ENCODE measurements at places on chromosomes 7 and 10.
A peak's percentile ranks its signal among the peaks of the same experiment; 100 is the strongest.

- no peak for DNase-seq
These were observed 247.4 kb downstream of the PTEN start for GRCh38 chr10:88110822-88111221.

- peak; percentile 20 for DNase-seq
These were observed 5.8 kb upstream of the JAKMIP3 start for GRCh38 chr10:132059760-132060508.

GRCh38 chr10:100359030-100359432 lies 12.0 kb downstream of the SCD start:
- no peak for DNase-seq

- no peak for DNase-seq
These were observed 872 bp upstream of the HMX2 start for GRCh38 chr10:123146894-123147634.

- DNase-seq, result no peak
These were observed 282.2 kb upstream of the GALNT17 start for GRCh38 chr7:70849580-70850235.

DNA sequence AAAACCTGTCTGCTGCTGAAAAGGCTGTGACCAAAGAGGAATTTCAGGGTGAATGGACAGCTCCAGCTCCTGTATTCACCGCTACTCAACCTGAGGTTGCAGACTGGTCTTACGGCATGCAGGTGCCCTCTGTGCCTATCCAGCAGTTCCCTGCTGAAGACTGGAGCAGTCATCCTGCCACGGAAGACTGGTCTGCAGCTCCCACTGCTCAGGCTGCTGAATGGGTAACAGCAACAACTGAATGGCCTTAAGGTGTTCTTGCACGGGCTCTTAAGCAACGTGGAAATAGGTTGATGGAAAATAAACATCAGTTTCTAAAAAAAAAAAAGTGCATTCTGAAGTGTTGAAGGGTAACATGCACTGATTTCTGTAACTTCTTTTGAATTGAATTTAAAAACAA lies 82.3 kb downstream of the DAGLB start:
- DNase-seq, result no peak

DNA sequence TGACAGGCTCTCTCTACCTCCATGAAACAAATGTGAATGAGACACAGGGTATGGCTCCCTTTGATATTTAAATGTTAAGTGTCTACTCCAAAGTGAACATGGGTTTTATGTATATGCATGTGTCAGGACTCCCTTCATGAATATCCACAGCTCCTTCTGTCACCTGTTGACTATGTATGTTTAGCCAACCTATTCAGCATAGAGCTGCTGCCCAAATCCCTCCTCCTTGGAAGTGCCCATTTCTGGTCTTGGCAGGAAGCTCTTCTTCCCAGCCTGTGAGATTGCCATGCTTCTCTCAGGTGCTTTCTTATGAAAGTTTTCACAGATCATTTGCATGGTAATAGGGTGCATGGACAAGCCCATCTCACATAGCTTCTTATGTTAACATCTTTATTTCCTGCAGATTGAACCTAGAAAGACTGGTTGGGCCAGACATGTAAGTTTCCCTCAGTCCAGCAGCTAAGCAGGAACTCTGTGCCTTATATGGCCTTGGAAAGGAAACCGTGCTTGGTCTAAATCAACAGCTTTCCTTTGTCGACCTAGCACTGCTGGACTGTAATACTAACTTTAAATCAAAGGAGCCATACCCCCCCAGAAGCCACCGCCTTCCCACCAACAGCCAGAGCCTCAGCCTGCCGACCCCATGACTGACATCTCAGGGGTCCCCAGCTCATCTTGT lies 288.9 kb downstream of the ADARB2 start:
- DNase-seq, result peak; percentile 46

GRCh38 chr10:124967255-124967654 lies 25.3 kb downstream of the ZRANB1 start:
- DNase-seq, result no peak

DNA sequence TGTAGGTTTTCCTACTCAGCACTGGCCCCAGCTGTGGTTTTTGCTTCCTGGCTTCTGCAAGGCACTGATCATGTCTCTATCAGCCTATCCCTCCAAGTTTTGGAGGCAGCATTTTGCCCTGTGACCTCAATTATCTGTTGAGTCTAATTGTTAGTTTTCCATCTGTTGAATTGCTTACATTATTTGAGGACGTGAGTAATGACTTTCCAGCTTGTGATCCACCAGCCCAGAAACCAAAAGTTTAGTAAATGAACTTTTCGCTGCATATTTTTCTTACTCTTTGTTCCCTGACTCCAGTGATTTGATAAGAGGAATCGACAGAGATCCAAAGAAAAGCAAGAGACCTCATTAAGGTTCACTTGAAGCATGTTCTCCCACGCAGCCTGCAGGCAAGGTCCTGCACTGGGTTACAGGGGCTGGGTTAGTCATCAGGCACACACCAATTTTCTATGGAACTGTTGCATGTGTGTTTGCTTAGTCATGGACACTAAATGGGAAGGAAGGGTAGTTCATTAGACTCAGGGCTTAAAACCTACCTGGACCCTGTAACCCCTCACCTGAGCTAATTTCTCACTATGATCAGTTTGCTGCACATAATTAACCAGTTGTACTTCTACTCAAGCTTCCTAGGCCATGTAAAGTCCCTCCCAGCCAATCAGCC lies 57.2 kb downstream of the AKR1E2 start:
- DNase-seq, result no peak

DNA sequence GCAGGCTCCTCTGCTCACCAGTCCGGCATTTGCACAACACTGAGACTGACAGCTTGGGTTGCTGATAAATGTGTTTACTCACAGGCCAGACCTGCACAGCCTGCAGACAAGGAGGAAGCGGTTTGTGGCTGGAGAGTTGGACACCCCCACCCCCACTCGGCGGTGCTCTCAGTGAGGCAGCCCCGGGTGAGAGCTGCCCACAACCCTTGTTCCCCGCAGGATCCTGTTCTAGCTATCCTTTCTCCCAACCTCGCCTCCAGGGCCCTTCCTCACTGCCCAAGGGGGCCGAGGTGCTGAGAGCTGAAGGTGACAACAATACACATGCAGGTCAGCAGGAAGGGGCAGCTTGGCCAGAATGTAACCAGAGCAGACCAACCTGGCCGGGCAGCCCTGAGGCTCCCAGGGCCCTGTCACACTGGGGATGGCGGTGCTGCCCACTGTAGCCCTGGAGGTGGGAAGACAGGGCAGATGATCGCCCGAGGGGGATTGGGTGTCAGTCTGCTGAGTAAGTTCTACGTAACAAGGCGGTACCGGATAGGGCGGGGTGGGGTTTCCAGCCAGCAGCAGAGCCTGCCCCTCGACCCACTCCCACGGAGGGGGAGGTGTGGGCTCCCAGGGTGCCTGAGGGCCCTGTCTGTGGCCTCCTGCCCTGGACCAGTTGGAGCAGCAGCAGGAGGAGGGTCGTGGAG lies 2.1 kb upstream of the ADAM8 start:
- DNase-seq, result no peak

DNA sequence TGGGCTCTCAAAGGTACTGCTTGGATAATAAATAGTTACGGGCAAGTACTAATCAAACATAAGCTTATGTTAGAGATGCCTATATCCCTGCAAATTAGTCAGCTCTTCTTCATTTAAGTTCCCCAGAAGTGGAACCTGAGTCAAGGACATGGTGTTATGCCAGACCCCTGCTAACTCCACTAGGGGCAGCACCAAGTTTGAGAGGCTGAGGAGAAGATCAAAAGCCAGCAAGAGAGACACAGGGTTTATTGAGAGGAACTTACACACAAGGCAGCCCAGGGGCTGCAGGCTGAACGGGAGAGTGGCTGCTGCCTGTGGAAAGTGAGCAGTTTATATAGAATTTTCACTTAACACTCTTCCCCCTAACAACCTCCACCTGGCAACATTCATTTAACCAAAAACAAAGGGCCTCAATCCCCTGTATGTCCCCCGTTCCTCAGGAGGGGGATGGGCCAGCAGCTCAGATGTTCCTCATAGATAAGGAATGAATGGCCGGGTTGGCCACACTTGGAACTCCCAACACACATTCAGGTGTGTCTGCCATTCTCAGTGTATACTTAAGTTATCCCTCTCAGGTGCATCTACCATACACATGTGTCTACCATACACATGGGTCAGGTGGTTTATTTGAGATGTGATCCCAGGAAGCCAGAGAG lies 62.6 kb upstream of the GHITM start:
- no peak for DNase-seq

DNA sequence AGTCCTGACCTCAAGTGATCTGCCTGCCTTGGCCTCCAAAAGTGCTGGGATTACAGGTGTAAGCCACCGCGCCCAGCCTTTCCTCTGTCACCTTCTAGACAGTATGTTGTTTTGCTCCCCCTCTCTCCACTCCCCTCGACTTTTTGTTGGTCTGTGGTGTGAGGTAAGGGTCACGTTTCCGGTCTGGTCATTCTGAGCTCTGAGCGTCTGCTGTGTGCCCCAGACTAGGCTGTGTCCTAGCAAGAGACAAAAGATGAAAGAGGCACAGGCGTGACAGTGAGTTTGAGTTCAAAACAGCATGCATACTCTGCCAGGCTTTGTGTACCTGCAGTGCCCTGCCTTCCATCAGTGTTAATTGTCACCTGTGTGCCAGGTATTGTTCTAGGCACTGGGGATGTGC lies 87.4 kb upstream of the PPIF start:
- no peak for DNase-seq

GRCh38 chr10:102306006-102306405 lies 60.7 kb downstream of the GBF1 start:
- no peak for DNase-seq

GRCh38 chr7:105871142-105871541 lies 5.3 kb downstream of the ATXN7L1 start:
- DNase-seq, result no peak

DNA sequence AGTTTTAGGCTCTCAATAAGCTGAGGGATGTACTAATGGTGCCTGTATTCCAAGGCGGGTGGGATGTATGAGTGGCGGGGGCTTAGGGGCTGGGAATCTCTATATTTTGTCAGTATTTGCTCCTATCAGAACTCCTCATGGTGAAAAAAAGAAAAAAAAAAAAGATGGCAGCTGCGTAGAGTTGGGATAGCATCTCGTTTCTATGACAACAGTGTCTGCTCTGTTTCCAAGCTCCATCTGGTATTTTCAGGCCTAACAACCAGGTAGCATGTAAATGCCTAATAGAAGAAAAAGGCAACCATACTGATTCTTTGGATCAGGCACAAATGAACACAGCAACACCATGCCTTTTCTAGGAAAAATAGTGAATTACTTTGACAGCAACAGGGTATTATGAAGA lies 11.7 kb upstream of the CCDC172 start:
- no peak for DNase-seq

GRCh38 chr7:106062521-106062931 lies 49.6 kb downstream of the SYPL1 start:
- DNase-seq, result no peak

DNA sequence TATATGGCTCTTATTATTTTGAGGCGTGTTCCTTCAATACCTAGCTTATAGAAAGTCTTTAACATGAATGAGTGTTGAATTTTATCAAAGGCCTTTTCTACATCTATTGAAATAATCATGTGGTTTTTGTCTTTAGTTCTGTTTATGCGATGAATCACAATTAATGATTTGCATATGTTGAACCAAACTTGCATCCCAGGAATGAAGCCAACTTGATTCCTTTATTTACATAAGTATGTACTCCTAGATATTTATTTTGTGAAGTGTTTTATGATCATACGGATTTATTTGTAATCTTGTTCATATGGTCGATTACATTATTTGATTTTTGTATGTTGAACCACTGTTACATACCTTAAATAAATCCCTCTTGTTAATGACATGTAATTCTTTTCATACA lies 244.3 kb upstream of the KCND2 start:
- peak; percentile 14 for DNase-seq

DNA sequence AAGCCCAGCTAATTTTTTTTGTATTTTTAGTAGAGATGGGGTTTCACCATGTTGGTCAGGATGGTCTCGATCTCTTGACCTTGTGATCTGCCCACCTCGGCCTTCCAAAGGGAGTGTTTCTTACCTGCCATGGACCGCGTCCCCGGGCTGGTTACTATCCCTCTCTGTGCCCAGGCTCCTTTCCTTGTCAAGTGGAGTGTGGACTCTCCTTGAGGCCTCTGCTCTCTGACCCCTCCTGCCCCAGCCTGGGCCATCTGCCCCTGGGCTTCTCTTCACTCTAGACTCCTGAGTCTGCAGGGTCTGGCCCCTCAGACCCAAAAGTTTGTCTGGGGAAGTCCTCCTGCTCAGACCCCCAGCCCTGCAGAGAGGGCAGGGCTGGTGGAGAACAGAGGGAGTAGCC lies 20.7 kb downstream of the NEURL1 start:
- DNase-seq, result no peak

DNA sequence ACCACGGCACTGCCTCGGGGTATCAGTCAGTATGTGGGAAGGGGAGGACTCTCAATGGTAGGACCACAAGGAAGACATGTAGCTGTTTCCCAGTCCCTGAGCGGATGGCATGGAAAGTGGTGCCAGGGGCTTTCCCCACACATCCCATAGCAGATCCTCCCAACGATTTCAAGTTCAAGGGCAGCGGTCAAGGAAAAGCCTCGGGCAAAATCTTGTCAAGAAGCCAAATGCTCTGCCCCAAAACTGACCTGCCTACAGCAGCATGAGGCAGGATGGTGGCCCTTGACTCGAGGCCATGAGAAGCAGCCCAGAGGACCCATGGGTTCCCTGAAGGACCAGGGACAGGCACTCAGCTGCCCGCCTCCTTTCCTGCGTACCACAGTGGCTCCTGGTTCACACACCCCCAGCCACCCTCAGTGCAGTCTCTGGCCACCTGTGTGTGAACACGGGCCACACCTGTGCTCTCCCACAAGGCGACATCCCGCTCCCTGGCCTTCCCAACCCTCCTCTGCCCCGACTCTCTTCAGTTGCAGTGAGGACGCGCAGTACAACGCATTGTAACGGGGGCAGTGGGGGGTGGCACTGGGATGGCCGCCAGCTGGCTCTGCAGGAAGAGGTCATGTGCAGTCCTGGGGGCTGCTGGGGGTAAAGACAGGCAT lies 43.6 kb downstream of the CTBP2 start:
- no peak for DNase-seq

- peak; percentile 96 for DNase-seq
These were observed 422.2 kb upstream of the MTPN start for GRCh38 chr7:136399385-136399784.

DNA sequence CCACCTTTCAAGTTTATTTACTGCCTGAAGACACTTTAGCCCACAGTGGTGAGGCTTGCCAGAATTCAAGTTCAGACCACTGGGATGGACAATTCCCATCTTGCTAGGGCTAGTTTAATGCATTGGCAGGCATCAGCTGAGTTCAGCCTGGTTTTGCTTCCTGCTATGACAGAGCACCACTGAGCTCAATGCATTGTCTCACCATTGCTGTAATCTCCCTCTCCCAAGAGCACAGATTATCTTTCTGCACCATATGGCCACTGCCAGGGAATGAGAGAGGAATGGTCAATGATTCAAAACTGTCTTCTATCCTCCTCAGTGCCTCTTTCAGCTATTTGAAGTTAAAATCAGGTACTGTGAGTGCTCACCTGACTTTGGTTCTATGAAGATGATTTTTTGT lies 160.8 kb downstream of the XPNPEP1 start:
- DNase-seq, result no peak

DNA sequence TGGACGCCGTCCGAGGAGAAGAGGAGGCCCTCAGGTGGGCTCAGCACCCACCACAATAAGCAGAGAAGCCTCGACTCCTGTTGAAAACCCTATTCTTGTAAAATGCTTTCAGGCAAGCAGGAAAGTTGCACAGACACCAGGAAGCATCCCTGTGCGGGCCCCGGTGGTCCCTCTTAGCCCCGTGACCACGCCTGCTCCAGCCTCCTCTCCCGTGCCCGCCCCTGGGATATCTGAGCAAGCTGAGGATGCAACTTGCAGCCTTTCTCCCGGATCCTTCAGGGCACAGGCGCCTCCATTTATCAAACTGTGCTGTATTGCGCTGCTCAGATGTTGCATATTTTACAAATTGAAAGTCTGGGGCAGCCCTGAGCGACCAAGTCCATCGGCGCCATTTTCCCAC lies 72.7 kb downstream of the CFAP46 start:
- no peak for DNase-seq

Measured in NCI-H526 treated with DMSO at 0.1 percent for 48 hours (cell line).